ENCODE measurements at places on chromosomes 12 and 14. TPM values are rescaled to one million over a fixed set of nuclear protein-coding genes. Genes with fewer than 3 reads are reported as not detected.

MLEC gene
- 156 TPM for total RNA-seq

VEZT gene
- total RNA-seq, result 45.3 TPM

ABCB9 gene
- 11.8 TPM for total RNA-seq

ACSM4 gene
- not detected for total RNA-seq

PROX2 gene
- not detected for total RNA-seq

IGF1 gene
- total RNA-seq, result 7.5 TPM

IL22 gene
- not detected for total RNA-seq

GALNT16 gene
- 0.16 TPM for total RNA-seq

CRIP1 gene
- total RNA-seq, result not detected

MIP gene
- not detected for total RNA-seq

RFX4 gene
- total RNA-seq, result not detected

APOLD1 gene
- total RNA-seq, result 57.6 TPM

HSPB8 gene
- 32.6 TPM for total RNA-seq

SPX gene
- 2.6 TPM for total RNA-seq

MRPL52 gene
- 65.2 TPM for total RNA-seq

NEMP1 gene
- 30.9 TPM for total RNA-seq

GARIN6 gene
- not detected for total RNA-seq

PTGER2 gene
- not detected for total RNA-seq

SERPINA4 gene
- not detected for total RNA-seq

TMEM120B gene
- 13.6 TPM for total RNA-seq

KRT6A gene
- not detected for total RNA-seq

SERPINA6 gene
- total RNA-seq, result not detected

HOTAIR gene
- total RNA-seq, result not detected

STYK1 gene
- not detected for total RNA-seq

CLEC9A gene
- not detected for total RNA-seq

KRT7 gene
- total RNA-seq, result not detected

TMEM132C gene
- total RNA-seq, result not detected

CLEC4C gene
- not detected for total RNA-seq

MYH6 gene
- total RNA-seq, result not detected

CNTN1 gene
- 79.1 TPM for total RNA-seq

PTPRO gene
- 0.67 TPM for total RNA-seq

GYS2 gene
- total RNA-seq, result not detected

CLEC1B gene
- total RNA-seq, result not detected
